ENCODE measurements at places on chromosomes 13 and 19.
A peak's percentile ranks its signal among the peaks of the same experiment; 100 is the strongest.

DNA sequence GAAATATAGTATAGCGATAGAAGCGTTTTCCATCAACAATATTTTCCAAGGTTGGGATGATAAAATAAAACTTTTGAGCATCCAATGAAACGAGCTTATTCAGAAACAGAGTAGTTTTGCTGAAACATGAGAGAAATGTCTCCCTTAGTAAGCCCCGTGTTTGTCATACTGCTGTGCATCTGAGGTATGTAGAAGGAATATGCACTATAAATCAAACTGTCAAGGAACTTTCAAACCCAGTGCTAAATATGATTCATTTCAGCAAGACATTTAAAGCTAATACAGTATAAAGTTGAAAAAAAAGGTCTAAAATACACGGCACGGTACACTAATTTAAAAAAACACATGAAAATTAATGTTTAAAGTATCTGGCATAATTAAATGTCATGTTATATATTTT, 546.2 kb downstream of the SLITRK5 start:
- DNase-seq, result no peak

- no peak for DNase-seq
These were observed 78.2 kb downstream of the RASA3 start for GRCh38 chr13:114054264-114054663.

DNA sequence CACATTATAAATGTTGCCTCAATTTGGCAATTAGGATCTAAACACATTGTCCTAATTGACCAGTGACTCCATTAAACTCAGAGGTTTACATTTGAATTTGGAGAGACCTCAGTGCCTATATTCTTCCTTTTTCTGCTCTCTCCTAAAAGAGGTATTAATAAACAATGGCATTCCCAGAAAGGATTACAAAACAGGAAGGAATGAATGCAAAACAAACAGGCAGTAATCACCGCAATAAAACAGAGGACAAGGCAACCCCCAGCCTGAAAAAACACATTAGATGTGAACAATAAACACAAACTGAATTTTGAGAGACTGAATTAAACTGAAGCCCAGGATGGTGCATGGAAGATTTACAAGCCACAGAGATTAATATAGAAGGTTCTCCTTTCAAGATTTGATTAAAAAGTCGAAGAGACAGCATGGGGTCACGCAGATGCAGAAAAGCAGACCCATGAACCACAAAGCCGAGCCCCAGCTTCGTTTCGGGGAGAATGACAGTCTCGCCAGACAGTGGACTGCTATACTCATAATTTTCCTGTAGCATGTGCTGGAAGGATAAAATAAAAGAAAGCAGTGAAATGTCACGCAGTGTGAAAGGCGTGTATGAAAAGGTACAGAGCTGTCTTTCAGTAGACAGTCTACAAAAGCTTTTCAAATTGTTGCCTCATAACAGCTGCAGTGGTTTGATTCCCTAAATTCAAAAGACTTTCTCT, 503.0 kb downstream of the LIG4 start:
- DNase-seq, result no peak

DNA sequence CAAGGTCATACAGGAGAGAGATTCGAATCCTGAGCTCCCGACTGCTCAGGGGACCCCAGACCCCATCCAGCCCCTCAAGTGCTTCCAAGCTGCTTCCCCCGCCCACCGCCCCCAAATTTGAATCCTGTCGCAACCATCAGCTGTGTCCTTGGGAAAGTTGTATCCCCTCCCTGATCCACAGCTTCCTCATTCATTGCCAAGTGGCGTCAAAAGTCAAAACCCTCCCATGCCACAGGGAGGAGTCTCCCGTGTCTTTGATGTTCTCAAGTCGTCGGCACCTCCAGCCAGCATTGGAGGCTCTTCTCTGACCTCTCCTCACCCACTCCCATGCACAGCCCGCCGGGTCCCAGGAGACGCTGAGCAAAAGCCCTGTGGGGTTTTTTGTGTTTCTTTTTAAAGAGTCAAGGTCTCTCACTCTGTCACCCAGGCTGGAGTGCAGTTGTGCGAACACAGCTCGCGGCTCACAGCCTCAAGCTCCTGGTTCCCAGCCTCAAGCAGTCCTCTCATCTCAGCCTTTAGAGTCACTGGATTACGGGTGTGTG, 2.8 kb upstream of the IFI30 start:
- no peak for DNase-seq

DNA sequence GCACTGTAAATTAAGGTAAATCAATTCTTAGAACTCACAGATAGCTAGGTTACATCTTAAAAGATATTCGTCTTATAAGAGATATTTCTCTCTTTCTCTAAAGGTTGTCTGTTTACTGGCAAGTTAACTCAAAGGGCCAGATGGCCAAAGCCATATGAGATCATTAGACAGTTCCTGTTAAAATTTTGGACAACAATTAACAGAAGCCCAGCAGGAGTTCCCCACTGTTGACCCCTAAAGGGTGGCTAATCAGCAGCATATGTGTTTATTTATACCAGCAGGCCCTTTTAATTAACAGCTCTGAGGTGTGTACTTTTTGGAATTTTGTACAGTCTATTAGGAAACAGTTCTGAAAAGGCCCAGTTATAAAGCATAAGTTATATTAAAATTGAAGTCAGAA, 245.8 kb downstream of the LIG4 start:
- no peak for DNase-seq

GRCh38 chr13:66210677-66211076, 1019.5 kb downstream of the PCDH9 start:
- no peak for DNase-seq

DNA sequence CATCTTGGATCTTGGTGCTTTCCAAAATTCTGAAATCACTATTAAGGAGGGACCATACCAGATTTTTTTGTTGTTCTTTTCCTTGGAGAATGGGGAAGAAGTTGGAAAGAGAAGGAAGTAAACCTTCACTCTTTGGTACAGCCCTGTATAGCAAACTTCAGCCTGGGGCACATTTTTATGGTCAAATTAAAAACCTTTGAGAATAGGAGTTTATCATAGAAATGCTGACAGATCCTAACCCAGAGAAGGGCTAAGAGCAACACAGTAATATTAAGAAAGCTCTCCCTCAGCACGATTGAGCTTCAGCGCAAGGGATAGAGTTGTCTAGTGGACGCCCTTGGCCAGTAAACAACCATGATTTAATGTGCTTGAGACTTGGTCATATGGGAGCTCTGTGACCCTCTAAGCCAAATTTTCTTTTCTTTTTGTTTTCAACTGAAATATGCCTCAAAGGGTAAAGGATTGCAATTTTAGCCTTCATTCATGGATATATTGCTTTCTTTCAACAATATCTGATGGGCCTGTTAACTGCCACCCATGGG, 294.3 kb upstream of the MAB21L1 start:
- DNase-seq, result no peak

DNA sequence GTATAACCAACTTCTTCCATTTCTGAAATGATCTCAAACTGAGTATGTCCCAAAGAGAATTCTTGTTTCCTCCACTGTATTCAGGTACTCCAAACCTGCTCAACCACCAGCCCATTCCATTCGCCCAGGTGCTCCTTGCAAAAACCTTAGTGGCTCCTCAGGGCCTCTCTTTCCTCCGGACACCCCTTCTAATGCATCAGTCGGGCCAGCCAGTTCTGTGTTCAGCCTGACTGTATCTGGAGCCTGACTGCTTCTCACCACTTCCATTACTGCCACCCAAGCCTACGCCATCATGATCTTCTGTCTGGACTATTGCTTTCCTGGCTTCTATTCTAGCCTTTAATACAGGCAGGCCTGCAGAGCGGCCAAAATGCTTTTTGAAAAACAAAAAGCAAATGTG, 1.5 kb downstream of the PHF11 start:
- no peak for DNase-seq

GRCh38 chr13:40961214-40961613, 57.9 kb downstream of the ELF1 start:
- no peak for DNase-seq

DNA sequence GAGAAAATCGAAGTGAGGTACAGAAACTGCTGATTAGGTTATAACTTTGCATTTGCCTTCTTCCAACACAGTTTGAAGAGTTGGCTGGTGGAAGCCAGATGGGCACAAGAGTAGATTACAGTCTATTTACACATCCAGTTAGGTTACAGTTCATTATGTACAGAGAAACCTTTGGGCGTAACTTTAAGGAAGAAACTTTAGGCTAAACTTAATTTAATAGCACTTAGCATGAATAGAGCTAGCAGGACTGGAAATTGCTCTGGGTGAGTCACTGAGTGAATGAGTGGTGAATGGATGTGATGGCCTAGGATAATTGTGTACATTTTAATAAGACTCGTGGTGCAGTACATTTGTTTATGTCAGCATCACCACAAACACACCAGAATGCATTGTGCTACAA, 62.9 kb upstream of the KLHL1 start:
- peak; percentile 68 for DNase-seq

GRCh38 chr19:52941941-52942385, 18.7 kb upstream of the ZNF888 start:
- no peak for DNase-seq

DNA sequence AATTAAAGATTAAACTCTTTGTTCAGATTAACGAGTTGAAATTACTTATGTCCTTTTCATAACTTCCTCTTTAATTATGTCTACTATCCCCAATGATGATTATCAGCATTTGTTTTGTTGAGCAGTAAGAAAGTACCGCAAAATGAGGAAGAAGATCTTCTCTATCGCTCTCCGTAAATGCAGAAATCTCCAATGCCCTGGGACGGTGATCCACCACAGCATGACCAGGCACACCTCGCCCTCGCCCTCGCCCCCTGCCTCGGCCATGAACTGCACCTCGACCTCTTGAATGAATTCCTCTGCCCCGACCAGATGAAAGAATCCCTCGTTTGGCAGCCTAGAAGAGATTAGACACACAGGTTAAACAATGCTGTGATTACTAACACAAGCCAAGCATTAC, 69.1 kb downstream of the RBM26 start:
- DNase-seq, result no peak

- no peak for DNase-seq
These were observed 62.2 kb downstream of the DNAJC15 start for GRCh38 chr13:43085545-43085944.

- no peak for DNase-seq
These were observed 13.2 kb upstream of the AKAP11 start for GRCh38 chr13:42258747-42259146.

GRCh38 chr19:5895409-5895808, 8.2 kb downstream of the NDUFA11 start:
- DNase-seq, result no peak

All from NCI-H1436 treated with DMSO at 0.1 percent for 48 hours (cell line).